ENCODE measurements at places on chromosomes 6 and 20.

- no peak for DNase-seq
Observed at GRCh38 chr20:35942243-35942642, 12.1 kb downstream of the SCAND1 start.

DNA sequence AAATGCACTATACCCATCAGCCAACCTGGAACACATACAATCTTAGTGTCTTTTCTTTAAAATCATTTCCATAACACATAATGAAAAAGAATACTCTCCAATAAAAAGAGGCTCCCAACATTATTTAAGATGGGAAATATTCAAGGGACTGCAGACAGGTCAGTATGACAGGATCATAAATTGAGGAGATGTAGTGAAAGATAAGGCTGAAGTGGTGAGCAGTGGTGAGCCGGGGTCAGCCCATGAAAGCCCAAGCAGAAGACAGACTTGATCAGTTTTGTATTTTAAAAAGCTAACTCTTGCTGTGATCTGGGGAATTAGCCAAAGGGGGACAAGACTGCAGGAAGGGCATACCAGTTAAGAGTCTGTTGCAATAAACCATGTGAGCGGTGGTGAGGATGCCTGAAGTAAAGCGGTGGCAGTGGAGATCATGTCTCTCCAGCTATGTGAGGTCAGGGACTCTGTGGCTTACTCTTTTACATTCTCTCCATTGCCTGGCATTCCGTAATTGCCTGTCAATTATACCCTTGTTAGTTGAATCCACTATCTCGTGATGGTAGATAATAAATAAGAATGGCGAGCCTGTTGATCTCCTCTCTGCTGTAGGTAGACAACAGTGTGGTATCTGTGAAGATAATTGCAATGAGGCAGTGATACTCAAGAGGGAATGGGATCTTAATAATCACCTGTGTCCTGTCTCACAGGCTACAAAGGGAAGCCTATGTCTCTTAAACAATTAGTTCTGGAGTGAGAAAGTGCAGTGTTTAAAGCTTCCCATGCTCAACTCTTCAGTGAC lies 97.4 kb downstream of the FILIP1 start:
- no peak for DNase-seq

GRCh38 chr6:155493026-155493693 lies 37.5 kb upstream of the NOX3 start:
- DNase-seq, result no peak

DNA sequence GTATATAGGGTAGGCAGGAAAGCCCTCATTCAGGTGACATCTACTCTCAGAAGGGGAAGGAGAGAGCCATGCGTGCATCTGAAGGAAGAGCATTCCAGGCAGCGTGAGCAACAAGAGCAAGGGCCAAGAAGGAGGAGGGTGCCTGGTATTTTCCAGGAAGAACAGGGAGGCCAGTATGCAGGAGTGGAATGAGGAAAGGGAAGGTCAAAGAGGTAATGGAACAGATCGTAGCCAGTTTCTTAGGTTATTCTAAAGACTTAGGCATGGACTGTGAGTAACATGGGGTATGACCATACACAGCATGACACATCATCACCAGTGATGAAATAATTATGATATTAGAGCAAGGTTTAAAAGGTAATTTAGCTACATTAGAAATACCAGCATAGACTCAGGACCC lies 24.1 kb downstream of the ALDH8A1 start:
- no peak for DNase-seq

DNA sequence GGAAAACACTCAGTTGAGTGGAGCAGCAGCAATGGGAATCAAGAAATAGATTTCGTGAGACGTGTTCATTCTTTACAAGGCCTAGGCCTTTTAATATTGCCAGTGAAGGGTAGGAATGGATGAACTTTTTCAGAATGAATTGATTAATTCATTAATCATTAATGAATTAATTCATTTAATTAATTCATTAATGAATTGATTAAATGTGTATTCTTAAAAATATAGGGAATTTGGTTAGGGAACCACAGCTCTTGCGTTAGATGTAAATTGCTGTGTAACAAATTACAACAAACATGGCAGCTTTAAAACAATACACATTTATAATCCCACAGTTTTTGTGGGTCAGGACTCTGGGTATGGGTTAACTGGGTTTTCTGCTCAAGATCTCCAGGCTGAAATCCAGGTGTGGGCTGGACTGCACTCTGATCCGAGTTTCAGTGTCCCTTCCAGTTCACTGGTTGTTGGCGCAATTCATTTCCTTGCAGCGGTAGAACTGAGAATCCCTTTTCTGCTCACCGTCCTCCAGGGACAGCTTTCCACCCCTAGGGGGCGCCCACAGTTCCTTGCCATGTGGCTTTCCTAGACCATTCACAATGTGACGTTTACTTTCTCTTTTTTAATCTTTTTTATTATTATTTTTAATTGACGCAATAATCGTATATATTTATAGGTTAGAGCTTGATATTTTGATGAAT lies 32.8 kb upstream of the BCAS1 start:
- DNase-seq, result peak; percentile 38

DNA sequence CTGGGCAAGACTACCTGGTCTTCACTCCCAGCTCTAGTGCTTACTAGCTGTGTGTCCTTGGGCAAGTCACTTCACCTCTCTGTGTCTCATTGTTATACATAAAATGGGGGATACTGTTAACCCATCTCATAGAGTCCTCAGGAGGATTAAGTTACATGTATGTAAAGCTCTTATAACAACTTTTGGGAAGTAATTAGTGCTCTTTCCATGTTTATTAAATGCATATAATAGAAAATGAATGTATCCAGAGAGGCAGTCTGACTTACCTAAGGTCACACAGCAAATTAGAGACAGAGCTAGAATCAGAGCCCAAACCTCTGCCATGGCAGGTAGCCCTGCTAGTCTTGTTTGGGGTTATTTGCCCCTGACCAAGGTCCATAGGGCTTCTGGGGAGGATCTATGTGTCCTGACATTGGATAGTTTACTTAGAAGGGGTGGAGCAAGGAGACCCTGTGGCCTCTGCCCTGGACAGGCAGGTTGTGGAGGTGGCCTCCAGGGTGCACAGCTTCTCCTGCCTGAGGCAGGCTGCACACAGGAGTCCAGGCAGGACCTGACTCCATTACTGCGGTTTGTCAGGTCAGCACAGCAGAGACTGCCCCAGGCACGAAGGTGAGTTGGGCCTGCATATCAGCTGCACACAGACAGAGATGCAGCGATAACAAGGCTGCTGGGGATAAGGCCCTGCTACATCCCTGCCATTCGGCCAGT lies 8.4 kb upstream of the MAPK13 start:
- DNase-seq, result no peak

- DNase-seq, result no peak
Observed at GRCh38 chr20:62428002-62428372, 648 bp upstream of the RBBP8NL start.

GRCh38 chr20:2756056-2756611 lies 44.3 kb downstream of the CPXM1 start:
- no peak for DNase-seq

DNA sequence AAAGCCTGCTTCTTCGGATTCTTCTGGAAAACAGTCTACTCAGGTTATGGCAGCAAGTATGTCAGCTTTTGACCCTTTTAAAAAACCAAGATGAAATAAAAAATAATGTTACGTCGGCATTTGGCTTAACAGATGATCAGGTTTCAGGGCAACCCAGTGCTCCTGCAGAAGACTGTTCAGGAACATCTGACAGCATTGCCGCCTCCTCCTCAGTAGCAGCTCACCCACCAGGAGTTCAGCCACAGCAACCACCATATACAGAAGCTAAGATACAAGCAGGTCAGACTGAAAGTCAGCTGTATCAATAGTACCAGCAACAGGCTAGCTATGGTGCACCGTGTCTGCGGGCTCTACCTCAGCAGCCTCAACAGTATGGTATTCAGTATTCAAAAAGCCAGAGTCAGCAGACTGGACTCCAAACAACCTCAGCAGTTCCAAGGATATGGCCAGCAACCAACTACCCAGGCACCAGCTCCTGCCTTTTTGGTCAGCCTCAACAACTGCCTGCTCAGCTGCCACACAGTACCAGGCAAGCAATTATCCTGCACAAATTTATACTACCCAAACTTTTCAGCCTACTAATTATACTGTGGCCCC lies 51.9 kb downstream of the BTBD9 start:
- peak; percentile 26 for DNase-seq

DNA sequence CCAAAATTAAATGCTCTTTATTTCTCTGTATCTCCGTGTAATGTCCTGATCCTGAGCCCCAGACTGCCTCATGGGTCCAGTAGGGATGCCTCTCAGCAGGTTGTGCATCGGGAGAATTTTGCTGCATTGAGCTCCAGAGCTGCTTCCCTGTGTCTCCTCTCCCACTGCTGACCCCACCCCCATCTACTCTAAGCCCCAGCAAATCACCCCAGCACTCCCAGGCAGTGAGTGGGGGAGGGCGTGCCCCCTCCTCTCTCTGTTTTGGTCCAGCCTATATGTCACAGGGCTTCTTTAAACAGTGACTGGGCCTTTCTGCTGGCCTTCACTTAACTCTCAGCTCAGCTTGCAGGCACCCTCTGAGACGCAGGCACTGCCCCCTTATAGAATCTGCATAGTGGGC lies 228.8 kb upstream of the QKI start:
- no peak for DNase-seq

DNA sequence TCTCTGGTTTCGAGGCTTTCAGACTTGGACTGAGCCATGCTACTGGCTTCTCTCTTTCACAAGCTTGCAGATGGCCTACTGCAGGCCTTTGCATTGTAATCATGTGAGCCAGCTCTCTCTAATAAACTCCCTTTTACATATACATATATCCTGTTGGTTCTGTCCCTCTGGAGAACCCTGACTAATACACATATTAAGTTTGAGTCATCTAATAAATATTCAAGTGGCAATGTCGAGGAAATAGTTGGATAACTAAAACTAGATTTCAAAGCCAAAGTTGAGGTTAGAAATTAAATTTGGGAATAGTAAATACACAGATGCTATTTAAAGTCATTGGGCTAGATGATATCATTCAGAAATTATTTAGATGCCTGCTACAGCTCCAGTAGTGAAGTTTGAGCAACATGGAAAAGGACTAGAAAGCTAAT lies 1343.4 kb downstream of the GRIK2 start:
- no peak for DNase-seq

DNA sequence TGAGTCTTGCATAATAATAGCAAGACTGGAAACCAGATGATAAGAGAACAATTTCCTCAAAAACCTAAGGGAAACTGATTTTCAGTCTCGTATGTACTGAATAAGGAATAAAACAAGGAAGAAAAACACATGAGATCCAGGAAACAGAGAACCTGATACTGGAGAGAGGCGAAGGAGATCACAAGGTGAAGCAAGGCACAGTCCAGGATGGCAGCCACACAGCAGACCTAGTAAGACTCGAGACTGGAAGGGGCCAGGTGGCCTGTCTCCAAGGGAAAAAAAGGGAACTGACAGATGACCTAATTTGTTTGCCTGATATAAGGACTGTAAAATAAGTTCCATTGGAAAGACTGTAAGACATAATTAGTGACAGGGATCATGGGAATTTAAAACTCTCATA lies 71.1 kb downstream of the TASP1 start:
- no peak for DNase-seq

DNA sequence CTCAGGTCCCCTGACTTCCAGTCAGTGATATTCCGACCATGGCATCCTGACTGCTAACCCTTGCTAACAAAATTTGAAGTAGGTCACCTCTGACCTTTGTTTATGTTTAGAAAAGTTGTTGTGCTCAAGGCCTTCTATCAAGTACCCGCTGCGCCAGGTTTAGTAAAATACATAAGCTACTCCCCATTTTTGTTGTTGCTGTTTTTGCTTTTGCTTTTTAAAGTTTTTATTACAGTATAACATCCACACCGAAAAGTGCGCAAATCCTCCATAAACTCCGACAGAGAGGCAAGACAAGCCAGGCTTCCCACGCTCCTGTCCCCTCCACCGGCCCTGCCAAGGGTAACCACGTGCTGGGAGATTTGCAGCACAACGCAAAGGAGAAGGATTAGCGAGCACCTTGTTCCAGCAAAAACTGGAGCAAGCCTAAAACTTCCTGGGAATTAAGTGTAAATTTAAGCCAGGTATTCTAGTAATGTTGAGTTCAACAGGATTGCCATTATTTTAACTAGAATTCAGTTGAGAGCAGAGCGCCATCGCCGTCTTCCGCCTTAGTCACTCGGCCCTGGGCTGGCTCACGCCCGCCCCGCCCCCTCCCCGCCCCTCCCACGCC lies 17.8 kb upstream of the HMGN4 start:
- DNase-seq, result no peak

- no peak for DNase-seq
Observed at GRCh38 chr6:1435806-1436205, 46.4 kb downstream of the FOXF2 start.

- DNase-seq, result no peak
Observed at GRCh38 chr20:10658051-10658823, 15.6 kb downstream of the JAG1 start.

DNA sequence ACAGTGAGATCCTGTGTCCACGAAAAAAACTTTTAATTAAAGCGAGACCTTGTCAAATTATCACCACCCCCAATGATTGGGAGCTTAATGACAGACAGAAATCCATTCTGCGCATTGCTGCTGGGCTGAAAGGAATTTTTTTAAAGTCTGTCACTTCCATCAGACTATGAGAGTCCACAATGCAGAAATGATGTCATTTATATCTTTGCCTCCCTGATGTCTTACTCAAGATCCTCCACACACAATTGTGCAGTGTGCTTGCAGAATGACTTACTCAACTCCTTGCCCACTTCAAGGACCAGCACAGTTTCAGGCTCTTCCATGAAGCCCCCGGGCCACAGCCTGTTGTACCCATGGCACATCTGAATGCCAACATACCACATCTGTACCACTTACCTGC lies 41.0 kb downstream of the GPLD1 start:
- DNase-seq, result no peak

- DNase-seq, result peak; percentile 66
Observed at GRCh38 chr6:148203970-148204369, 138.7 kb upstream of the SASH1 start.

DNA sequence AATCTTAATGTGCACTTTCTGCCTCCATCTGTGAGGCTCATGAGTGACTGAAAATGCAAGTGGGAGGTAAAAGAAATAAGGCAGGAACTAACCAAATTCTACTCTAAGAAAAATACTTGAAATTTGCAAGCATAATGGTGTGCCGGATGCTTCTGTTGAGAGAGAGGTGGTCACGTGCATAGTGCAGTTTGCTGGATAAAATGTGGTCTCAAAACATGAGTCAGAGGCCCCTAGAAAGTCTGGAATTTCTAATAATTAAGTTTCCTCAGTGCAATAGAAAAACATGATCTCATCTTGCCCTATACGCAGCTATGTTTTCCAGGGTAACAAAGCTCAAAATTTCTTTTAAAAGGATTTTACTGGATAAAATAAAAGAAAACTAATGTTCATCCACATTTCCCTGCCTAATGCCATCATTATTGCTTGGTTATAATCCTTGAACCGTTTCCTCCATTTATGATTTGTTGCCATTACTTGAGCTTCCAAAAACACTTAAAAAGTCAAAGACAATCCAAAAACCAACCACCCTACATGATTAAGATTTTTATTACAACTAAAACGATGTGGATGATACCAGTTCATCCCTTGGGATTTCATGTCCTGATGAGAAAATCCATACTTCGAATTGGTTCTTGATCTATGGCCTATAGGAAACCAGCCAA lies 351.7 kb upstream of the ARID1B start:
- DNase-seq, result no peak

Data from left hindlimb (tissue), 1 donor.